Activated naive CD4-positive, alpha-beta T cell treated with anti-CD3 and anti-CD28 coated beads, Interleukin-2, amount 50 U/mL, for 72 hours (primary cell): ENCODE measurements at places on chromosomes 1 and 21. TPM values are rescaled to one million over a fixed set of nuclear protein-coding genes. Genes with fewer than 3 reads are reported as not detected.
A peak's percentile ranks its signal among the peaks of the same experiment; 100 is the strongest.

Gene CNKSR1
- total RNA-seq: 2.0 TPM

Gene GPR25
- not detected for total RNA-seq

DNA sequence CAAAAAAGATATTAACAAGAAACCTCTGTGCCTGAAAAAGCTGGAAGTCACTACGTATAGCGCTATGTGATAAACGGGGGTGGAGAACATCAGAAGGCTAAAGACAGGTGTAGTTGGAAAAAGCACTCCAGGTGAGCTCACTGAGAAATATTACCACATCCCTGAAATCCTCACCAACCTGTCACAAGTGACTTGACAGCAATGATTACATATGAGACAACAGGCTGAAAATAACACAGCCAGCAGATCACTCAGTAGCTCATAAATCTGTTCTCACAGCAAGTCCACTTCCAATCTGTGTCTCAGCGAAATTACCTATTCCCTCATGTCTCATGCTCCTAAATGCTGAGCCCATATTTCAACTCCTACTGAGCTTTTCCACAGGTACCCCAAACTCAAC lies 120.5 kb downstream of the UBR4 start:
- no peak for DNase-seq

DNA sequence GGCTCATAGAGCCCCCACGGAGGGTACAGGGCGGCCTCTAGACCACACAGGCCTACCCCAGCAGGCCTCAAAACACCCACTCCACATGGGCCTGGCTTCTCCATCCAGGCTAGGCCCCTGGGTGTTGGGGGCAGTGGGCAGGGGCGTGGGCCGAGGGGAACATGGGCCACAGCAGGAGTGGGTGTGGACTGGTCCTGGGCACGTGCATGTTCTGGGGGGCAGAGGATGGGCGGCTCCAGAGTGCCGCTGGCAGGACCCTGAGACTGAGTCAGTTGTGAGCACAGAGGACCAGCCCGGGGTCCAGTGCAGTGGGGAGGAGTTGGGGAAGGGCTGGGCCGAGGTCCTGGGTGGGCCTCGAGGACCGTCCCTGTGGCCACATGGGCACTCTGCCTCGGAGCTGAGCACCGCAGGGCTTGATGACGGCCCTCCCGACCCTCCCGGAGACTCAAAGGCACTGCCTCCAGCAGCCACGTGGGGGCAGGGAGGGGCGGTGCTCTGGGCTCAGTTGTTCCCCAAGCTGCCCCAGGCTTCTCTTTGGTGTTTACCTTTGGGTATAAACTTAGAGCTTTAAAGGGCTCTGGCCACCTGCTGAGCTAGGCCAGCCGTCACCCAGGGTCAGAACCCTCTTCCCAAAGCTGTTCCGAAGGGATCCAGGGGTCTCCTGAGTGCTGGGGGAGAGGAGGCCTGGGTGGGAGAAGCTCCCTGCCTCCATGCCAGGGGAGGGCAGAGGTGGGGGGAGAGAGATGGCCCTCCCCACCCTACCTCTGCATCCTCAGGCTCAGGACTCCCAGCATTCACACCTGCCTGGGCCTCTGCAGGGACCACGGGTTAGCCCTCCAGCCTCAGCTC lies 79.9 kb downstream of the MORN1 start:
- no peak for DNase-seq

Gene FMOD
- total RNA-seq: 0.68 TPM

Gene CFAP107
- total RNA-seq: not detected

DNA sequence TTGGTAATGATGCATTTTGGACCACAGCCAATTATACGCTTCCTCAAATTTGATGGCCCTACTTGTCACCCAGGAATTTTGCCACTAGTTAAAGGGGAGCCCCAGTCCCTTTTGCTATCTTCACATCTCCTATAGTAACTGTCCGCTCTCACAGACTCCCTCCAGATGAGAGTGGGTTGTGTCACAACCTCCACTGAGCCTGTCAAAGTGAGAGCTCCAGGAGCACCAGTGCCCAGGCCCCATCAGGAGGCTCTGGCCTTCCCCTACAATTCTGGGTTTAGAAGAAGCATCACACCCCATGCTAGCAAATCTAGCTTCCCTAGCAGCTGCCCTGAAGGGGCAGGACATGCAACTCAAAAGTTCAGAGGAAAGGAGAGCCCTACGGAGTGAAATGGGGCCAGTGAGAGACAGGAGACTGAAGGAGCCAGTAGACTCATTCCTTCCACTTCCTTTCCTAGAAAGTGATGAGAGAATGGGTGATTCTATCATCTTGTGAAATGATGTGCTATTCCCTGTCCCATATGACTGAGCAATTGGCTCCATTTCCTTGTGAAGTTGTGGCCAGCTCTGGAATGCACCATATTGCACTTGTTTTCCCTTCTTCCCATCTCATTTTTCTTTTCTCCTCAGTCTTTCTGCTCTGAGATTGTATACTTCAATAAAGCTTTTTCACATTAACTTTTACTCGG lies 541.3 kb downstream of the DPYD start:
- DNase-seq: no peak

Gene HSD3B2
- not detected for total RNA-seq

Gene SLC9C2
- not detected for total RNA-seq

GRCh38 chr1:54577612-54578011 lies 29.6 kb downstream of the ACOT11 start:
- DNase-seq: no peak

GRCh38 chr21:34035619-34036354 lies 37.6 kb upstream of the MRPS6 start:
- no peak for DNase-seq

DNA sequence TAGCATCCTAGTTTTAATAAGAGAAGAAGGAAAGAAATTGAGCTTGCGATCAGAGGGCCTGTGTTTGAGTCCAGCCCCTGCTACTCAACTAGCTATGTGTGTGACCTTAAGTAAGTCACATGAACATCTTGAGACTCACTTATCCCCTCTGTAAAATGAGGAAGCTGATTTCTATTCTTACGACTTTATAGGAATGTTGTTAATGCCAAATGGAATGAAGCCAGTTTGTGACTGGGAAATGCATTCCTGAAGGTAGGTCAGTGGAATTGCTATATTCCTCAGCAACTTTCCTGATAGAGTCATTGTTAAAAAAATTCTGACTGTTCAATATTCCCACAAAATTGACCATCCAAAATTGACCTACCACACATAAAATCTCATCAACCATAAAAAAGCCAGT lies 14.9 kb downstream of the FASLG start:
- no peak for DNase-seq

DNA sequence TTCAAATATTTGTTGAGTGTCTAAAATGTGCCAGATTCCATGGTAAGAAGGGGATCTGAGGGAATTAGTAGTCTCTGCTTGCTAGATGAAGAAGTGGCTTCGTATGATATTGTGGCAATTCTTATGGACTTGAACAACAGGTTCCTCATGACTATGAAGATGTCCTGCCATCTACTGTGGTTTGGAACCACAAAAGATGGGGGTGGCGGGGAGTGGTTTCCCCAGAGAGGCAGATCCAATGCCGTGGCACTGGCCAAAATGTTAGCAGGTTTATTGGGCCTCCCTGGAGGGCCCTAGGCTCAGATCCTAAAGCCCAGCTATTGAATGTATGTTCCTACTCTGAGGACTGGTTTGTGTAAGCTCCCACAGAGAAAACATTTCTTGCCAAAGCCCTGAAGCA lies 120.8 kb downstream of the RGS2 start:
- no peak for DNase-seq

- no peak for DNase-seq
Observed at GRCh38 chr21:34882719-34883131, 166.4 kb downstream of the RUNX1 start.

Gene C1QB
- total RNA-seq: not detected

GRCh38 chr1:199015799-199016198 lies 377.0 kb downstream of the PTPRC start:
- DNase-seq: no peak

Gene FCAMR
- not detected for total RNA-seq

DNA sequence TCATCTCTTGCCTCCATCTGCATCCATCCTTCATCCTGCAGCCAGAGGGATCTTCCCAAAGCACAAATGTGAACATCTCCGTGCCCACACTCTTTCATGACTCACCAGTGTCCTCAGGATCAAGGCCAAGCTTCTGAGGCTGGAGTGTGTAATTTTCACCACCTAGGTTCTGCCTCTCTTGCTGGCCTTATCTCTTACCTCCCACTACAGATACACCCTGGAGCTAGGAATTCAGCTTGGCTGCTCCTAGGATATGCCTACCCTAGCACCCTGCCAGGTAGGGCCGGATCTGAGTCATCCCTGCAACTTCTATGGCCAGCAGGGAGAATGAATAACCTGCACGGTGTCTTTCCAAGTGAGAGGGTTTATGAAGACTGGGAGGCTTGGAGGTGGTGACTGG lies 208.7 kb upstream of the CSF3R start:
- DNase-seq: no peak

- DNase-seq: no peak
Observed at GRCh38 chr1:174364996-174365736, 82.6 kb upstream of the GPR52 start.

Gene GRIK1
- not detected for total RNA-seq

Gene DFFA
- 41.0 TPM for total RNA-seq

DNA sequence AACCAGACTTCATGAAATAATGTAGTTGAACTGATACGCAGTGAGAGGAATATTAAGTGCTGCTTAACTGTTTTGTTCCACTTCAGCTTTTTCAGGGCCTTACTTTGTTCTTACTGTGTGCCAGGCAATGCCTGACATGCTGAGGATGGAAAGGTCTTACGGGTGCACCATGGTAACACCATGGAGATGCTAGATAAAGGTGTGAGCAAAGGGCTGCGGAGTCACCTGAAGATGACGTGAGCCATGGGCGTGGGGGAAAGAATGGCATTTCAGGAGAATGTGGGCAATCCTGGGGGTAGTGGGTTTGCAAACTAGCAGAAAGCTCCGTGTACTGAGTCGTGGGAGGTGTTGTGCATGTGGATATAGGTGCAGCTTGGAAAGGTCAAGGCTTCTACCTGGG lies 27.3 kb downstream of the MAN1C1 start:
- DNase-seq: no peak

DNA sequence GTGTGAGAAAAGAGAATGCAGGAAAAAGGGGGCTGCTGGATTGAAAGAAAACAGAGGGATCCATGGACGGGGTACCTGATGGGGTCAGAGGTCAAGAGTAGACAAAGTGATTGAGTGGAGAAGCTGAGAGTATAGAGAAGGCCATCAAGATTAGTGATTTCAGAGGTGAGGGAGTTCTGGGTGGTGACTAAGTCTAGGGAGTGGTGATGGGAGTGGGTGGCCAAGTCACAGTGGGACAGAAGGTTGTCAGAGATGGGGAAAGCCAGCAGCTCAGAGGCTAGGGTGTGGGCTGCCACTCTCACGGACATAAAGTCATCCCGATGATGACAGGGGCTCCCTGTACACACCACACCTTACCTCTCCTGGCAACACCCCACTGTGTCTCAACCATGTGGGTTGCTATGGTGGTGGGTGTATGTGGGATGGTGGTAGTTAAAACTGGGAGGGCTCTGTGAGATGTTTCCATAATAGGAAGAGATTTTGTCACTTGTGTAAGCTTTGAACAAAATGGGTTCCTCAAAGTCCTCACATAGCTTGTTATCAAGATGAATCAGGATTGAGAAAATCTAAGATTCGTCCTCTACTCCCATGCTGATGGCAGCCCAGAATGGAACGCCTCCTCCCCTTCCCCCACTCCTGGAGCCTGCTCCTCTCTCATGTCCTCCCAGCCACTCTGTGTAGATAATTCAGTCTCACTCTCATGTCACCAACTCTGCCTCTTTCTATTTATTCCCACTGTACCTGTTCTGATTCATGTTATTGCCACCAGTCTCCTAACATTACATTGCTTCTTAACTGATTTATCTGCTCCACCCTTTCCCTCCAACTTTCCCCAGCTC lies 20.3 kb upstream of the CSF1 start:
- peak; percentile 31 for DNase-seq

DNA sequence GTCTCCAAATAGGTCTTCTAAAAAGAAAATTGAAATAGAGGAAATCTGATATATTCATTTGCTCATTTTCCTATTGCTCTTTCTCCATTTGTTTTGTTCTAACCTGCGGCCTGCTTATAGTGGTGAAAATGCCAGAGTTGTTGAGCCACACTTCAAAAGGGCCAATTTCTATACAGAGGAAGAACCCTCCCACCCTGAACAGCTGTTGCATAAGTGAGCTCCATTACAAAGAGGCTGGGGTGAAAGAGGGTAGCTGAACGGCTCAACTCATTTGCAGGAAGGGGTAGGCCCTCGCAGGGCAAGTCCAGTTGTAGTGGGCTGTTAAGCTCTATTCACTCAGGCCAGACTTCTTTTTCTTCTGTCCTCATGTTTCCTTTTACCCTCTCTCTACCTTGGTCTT lies 8.8 kb downstream of the ADCY10 start:
- no peak for DNase-seq

- no peak for DNase-seq
Observed at GRCh38 chr1:29984862-29985605, 738.4 kb downstream of the MATN1 start.

- no peak for DNase-seq
Observed at GRCh38 chr21:39972471-39972870, 105.2 kb downstream of the PCP4 start.

- DNase-seq: no peak
Observed at GRCh38 chr1:31102501-31102950, 37.0 kb upstream of the PUM1 start.

Gene ZBTB48
- 22.8 TPM for total RNA-seq

GRCh38 chr1:32105338-32105737 lies 2.5 kb upstream of the KPNA6 start:
- DNase-seq: no peak

GRCh38 chr1:44827197-44828002 lies 15.7 kb downstream of the PTCH2 start:
- no peak for DNase-seq

GRCh38 chr1:167748906-167749305 lies 27.1 kb downstream of the MPZL1 start:
- DNase-seq: no peak

- DNase-seq: no peak
Observed at GRCh38 chr1:243336163-243336562, 80.3 kb downstream of the SDCCAG8 start.

GRCh38 chr1:28086651-28087050 lies 1.8 kb downstream of the EYA3 start:
- DNase-seq: no peak

Gene HES3
- not detected for total RNA-seq

- DNase-seq: no peak
Observed at GRCh38 chr1:201471772-201472171, 2.8 kb upstream of the PHLDA3 start.
